ENCODE measurements at places on chromosomes 5 and 9. TPM values are rescaled to one million over a fixed set of nuclear protein-coding genes. Genes with fewer than 3 reads are reported as not detected.
A peak's percentile ranks its signal among the peaks of the same experiment; 100 is the strongest.

DNA sequence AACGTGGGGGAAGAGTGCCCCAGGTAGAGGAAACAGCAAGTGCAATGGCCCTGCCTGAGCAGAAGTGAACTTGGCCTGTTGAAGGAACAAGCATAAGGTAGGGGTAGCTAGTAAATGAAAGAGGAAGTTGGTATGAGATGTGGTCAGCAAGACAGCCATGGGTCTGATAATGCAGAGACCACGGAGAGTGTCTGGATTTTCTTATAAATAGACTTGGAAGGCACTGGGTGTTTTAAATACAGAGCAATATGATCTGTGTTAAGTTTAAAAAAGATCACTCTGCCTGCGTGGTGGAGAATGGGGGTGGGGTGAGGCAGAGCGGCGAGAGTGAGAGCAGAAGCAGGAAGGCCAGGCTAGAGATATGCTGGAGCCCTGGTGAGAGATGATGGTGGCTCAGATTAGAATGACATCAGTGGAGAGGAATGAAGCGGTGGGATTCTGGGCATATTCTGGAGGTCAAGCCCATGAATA lies 4.2 kb downstream of the ADAM19 start:
- peak; percentile 47 for DNase-seq

DNA sequence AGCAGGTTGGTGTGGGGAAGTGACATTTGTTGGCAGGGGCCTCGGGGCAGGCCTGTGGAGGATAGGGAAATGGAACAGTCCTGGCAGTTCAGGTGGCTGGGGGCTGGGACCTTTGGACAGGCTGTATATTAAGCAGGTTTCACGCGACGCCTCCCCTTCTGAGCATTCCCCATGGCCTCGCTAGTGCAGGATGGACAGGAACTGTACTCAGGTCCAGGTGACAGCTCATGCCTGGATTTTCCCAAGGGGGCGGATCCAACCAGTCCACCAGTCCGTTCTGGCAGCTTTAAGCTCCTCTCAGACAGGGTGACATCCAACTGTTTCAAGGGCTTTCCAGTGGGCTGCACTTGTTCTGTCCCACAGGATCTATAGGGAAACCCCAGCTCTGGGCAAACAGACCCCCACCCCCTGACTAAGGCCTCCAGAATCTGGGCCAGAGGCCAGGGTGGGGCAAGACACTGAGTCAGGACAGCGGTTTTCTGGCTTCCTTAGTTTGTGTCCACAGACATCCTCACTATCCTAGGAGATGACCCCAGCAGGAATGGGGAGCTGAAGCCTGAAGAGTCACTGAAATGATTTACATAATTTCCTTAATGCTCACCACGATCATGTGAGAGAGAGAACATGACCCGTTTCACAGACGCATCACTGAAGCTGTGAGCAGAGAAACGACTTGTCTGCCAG lies 20.9 kb downstream of the CSF2 start:
- no peak for DNase-seq

DNA sequence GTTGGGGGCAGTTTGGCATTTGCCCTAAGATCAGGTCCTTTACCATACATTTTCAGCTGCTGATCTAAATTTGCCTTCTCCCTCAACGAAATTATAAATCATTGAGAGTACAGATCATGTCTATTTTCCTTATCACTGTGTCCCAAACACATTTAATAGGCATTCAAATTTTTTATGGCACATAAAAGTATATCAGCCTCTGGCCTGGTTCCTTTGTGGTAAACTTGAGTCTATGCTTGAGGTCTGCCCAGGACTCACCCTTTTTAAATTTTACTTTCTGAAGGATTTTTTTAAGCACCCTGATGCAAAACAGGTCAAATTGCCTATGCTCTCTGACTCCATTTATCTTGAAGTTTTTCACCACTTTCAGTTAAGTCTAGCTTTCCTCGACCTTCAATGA lies 163.6 kb upstream of the GRIN3A start:
- no peak for DNase-seq

Gene CDH9
- not detected for total RNA-seq

DNA sequence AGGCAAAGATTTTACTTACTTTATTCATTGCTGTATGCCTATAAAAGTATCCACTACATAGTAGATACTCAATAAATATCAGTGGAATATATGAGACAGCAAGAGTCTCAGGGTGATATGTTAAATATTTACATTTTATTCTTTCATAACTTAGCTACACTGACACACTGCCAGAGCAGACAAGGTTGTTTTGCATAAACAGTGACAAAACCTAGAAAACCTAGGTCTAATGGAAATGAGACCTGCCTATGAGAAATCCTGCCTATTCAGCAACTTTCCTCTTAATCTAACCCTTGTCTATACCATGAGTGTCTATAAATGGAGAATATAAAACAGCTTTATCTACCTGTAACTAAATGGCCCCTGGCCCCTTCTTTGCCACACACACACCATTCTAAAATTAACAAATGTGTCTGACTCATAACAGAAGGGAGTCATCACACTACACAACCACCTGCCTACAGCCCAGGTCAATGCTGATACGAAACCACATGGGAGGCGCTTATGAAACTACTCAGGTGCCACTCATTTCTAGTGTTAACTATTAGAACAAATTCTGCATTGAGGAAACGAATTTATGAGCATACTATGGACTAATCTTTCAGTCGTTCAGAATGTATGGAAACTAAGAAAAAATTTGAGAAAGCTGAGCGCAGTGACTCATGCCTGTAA lies 60.3 kb downstream of the UBAP2 start:
- DNase-seq, result no peak

GRCh38 chr5:75058986-75059535 lies 6.7 kb upstream of the GCNT4 start:
- DNase-seq, result no peak

Gene PCDHB9
- total RNA-seq, result 0.62 TPM

Gene TICAM2
- total RNA-seq, result 2.1 TPM

GRCh38 chr5:134462047-134462575 lies 50.4 kb upstream of the CDKN2AIPNL start:
- DNase-seq, result no peak

GRCh38 chr9:135346438-135347050 lies 133.0 kb upstream of the PPP1R26 start:
- no peak for DNase-seq

Gene GRM6
- not detected for total RNA-seq

Gene C9orf50
- not detected for total RNA-seq

Gene FUT7
- total RNA-seq, result not detected

DNA sequence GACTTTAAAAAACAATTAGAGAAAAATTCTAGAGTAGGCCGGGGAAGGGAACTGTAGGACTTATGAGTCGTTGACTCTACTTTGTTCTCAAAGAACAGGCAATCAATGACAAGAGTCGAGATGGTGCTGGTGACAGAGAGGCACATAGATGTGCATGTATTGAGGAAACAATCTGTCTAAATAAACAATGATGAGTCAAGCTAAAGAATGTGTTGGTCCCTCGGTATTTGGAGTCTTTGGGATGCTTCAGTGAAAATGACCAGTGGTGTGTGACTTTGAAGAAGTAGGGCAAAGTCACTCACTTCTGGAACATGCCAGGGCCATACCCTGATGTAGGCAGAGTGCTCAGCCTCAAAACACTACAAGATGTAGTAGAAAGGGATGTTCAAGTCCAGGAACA lies 288.1 kb upstream of the PANK3 start:
- no peak for DNase-seq

DNA sequence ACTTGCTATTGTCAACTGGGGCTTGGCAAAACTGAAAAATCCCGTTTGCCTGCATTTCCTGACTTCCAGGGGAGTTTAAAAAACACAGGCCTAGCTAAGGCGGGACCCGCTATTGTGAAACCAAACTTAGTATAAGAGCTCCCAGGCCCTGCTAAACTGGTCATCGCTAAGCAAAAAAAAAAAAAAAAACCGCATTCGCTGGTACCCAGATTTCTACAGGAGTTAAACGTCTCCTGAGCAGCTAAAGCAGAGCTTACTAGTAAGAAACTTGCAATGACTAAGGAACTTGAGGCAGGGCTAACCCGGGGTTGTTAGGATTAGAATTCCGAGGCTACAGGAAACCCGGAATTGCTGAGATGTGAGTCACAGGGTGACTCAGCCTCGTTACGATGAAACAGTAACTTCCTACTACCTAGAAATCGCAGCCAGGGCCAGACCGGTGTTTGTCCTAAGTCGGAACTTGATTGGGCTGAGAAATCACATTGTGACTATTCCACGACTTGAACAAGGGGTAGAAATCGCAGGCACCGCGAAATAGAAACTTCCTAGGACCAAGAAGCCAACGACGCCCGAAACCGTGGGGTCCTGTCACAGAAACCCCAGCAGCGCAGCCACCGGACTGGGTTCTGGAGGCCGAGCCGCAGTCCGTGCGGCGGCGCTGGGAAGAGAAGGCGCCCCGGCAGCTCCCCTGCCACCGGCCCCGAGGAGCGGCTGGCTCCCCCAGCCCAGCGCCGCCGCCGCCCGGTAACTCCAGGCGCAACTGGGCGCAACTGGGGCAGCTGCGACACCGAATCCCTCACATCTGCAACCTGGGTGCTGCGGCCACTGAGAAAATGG lies 89.4 kb downstream of the ANXA2R start:
- DNase-seq, result peak; percentile 69

- no peak for DNase-seq
Measured at GRCh38 chr5:56116599-56117141, 116.5 kb downstream of the ANKRD55 start.

Gene SOHLH1
- not detected for total RNA-seq

Gene NXNL2
- not detected for total RNA-seq

DNA sequence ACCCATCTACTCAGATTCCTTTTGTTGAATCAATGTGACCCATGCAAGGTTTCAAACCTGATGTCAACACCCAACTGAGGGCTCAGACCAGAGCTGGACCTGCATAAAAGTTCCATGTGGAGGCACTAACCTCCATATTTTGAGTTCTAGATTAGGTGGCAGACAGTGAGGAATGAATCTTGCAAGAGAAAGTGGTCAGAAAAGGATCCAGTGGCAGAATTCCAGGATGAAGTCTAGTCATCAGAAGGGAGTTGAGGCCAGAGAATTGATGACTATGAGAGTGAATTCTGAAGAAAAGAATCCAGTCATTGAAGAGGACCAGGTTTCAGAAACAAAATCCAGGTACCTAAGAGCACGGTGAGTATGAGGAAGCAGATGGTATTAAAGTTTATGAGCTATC lies 205.1 kb upstream of the RGMB start:
- no peak for DNase-seq

- no peak for DNase-seq
Measured at GRCh38 chr5:81898403-81898802, 73.4 kb upstream of the ATG10 start.

Gene F2RL2
- 1.3 TPM for total RNA-seq

DNA sequence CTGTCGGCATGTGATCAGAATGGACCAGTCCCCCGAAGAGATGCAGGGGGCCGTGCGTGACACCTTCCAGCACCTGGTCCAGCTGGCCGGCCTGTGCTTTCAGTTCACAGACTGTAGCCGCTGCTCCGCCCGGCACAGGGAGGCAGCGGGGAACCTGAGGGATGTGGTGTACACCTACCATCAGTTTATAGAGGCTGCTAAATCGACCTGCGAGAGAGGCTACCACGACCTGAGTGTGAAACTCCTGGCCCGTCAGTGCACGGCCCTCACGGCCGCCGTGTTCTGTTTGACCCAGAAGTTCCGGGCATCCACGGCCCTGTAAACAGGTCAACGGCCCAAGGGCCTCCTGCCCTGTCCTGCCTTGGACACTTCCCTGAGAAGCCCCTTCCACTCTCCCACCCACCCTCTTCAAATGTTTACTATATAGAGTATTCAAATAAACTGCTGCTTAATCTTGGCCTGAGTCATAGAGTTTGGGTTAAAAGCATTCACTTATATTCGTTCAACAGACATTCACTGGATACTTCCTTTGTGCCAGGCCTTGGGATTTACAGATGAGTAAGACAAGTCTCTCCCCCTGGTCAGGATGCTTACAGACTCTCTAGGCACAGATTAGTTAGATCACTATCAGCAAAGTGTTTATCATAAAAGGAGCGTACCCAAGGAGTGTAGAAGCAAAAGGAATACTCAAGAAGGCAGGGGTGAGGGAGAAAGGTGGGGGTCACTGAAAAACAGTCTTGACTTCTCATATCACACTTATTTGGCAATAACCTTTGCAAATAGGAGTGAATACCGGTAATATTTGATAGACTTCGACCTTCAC lies 6.9 kb upstream of the TRMT10B start:
- DNase-seq, result no peak

DNA sequence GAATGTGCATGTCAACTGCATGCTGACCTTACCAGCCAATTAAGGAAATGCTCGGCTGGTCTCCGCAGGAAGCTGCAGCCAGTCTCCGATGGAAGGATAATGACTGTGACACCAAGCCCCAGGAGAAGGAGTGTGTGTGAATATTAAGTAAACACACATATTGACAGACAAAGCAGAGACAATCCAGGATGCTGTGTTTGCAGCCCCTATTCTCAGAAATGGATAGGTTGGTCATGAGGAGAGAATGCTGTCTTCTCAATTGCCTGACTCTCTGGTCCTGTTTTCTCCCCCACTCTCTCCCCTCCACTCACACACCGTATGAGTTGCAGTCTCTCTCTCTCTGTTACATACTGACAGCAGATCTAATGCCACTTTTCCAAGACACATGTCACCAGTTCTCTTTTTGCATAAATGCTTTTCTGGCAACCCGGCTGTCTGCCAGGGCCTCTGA lies 85.7 kb downstream of the EPB41L4A start:
- DNase-seq, result no peak

Gene RAI14
- total RNA-seq, result 16.1 TPM

DNA sequence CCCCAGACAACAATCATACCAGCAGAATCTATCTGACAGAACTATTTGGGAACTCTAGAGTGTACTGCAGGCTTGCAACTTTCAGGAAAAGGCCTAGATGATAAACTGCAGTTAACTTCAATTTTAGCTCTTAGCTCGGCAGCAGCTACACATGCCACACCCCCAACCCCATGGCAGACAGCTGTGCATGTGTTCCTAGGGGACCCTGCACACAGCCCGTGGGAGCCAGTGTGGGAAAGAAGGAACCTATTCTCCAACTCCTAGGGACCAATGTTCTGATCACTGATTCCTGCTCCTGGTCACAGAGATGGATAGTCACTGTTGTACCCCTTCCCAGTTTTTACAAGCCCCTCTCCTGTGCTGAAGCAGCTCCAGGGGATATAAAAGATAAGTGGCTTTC lies 179.6 kb downstream of the DRD1 start:
- DNase-seq, result no peak

- no peak for DNase-seq
Measured at GRCh38 chr5:67808340-67808739, 407.2 kb upstream of the PIK3R1 start.

GRCh38 chr9:132698989-132699388 lies 28.7 kb downstream of the GTF3C4 start:
- no peak for DNase-seq

Gene ADGRV1
- not detected for total RNA-seq

All from heart left ventricle (tissue), 16 donors.